Left cardiac atrium (tissue), 4 donors: ENCODE measurements at places on chromosomes 3 and 15. TPM values are rescaled to one million over a fixed set of nuclear protein-coding genes. Genes with fewer than 3 reads are reported as not detected.

GRCh38 chr15:35491999-35492398 lies 54.0 kb downstream of the DPH6 start:
- no peak for DNase-seq

- no peak for DNase-seq
Observed at GRCh38 chr3:144470666-144471065, 499.0 kb downstream of the DIPK2A start.

- DNase-seq: no peak
Observed at GRCh38 chr15:80508783-80509182, 104.6 kb downstream of the ARNT2 start.

DNA sequence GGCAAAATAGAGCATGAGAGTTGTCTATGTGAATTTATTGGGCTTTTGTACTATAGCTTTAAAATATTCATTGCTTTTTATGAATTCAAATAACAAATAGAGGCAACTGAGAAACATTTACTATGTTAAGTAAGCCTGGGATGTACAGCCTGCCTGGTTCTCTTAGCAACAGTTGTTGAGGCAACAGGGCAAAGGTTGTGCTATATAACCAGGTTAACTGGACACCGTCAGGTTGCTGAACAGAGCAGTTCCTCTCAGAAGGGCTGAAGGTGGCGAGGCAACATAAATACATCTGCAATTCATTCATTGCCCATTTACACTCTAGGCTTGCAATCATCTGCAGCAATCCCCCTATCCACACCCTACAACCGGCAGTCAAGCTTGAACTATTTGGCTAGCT lies 78.2 kb downstream of the GTF2E1 start:
- DNase-seq: no peak

GRCh38 chr15:38627689-38628277 lies 63.2 kb upstream of the RASGRP1 start:
- DNase-seq: no peak

WNT7A gene
- total RNA-seq: not detected

- no peak for DNase-seq
Observed at GRCh38 chr3:16227566-16227965, 37.2 kb downstream of the DPH3 start.

- DNase-seq: no peak
Observed at GRCh38 chr3:87082796-87083440, 92.0 kb upstream of the VGLL3 start.

DNA sequence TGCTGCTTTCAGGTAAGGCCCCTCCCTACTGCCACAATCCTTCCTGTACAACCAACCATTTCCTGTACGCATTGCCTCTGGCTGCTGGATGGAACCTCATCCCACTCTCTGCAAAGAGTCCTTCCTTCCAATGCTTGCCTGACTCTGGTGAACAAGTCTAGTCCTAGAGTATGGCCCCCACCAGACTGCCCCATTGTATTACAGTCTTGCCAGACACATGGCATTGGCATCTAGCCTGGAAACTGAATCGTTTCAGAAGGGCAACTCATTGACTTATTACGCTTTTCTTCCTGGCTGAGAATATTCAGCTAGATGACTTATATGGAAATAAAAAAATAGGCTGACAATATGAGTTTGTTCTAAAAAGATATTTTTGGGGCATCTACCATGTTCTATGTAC lies 170.3 kb downstream of the SUCLG2 start:
- DNase-seq: no peak

DNA sequence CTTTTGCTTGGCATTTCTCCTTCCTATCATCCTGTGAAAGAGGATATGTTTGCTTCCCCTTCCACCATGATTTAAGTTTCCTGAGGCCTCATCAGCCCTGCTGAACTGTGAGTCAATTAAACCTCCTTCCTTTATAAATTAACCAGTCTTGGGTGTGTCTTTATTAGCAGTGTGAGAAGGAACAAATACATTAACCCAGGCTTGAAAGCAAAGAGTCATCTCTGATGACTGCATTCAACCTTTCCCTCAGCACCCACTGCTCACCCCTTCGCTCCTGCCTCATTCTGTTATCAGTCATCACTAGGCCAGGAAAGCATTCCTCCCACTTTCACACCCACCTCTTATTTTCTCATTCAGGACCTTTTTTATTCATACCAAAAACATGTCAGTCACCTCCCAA lies 59.6 kb upstream of the CASR start:
- DNase-seq: no peak

DNA sequence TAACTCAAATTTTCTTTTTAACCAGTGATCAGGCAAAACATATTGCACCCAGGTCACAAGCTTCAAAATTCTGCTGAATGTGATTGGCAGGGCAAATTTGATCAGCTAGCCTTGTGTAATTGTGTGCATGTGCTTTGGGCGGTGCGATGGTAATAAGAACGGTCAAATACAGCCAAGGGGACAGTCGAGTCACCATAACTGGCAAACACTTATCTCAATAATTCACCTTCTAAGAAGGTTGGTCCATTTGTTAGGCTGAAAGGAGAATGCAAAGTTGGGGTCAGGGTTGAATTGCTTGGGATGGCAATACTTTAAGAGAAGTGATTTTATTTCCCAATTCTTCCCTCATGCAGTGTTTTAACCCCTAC lies 302.4 kb upstream of the PDZRN3 start:
- no peak for DNase-seq

FSD2 gene
- total RNA-seq: 94.3 TPM

DNA sequence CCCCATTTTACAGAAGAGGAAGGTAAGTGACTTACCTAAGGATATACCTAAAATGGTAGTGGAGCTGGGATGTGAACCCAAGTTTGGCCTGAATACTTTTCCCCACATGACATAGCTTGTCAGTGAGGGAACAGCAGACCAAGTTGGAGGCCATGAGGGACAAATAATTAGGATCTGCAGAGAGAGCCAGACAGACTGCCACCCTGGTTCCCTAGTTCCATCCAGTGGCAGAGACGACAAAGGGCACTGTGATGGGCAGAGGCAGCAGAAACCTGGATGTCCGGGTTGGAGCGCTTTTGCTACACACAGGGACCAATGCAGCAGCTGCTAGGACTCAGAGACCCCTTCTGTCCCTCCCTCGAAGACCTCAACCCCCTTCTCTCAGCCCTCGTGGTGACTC lies 1.2 kb downstream of the CPLX3 start:
- no peak for DNase-seq

PLA2G4E gene
- 0.16 TPM for total RNA-seq

DNA sequence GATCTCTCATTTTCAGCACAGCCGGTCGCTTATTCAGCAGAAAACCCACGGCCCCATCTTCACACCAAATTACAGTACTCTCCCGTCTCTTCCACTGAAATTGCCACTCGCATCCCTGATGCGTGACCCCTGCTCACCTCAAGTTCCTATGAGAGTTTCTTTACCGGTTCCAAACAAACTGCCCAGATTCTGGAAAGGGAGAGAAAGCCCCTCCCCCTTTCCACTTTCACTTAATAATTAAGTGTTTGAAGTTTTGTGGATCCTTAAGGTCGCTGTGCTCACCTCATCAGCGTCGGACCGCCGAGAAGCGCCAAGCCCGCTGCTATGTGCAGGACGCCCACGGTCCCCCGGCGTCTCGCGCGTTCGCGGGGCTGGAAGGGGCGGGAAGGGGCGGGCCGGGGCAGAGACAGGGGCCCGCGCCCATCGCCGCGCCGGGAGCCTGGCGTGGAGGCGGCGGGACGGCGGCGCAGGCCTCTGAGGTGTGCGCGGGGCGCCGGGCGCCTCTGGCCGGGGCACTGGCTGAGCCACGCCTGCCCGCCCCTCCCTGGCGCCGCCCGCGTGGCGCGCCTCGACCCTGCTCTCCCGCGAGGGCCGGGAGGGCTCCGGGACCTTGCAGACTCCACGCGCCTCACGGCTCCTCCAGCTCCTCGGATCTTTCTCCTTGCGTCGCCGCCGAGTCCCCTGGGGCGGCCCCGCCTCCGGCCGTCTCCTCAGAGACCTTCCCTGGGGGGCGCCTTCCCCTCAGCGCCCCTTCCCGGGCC lies at the start of gene GPR156:
TSS of gene GPR156 (minus strand) at position 476 of the 761 bp plus-strand sequence. CDS start 41,124 bp downstream, outside the sequence.
- no peak for DNase-seq

DNA sequence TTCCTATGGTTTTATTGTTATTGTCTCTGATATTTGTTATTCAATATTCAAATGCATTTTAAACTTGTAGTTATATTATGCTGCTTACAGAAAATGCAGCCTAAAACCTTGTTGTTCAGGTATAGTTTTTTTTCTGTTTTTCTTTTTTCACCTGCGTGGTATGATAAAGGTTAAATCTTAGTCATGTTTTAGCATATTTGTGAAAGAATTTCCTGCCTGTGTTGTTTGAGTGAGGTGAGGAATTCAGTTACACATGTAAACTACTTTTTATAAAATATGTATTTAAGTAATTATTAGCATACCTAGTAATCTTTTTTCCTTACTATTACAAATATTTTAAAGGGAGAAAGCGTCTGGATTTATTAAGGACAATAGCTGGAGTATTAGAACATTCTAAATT lies 90.0 kb upstream of the NAALADL2 start:
- DNase-seq: no peak

GRCh38 chr3:63142681-63143080 lies 135.4 kb upstream of the SYNPR start:
- no peak for DNase-seq

- no peak for DNase-seq
Observed at GRCh38 chr3:184336547-184337398, 627 bp upstream of the FAM131A start.

FRMD5 gene
- 9.1 TPM for total RNA-seq

GRCh38 chr15:50128266-50128665 lies 9.2 kb upstream of the ATP8B4 start:
- peak; percentile 74 for DNase-seq

- no peak for DNase-seq
Observed at GRCh38 chr3:2623436-2623835, 486.7 kb downstream of the IL5RA start.

GRCh38 chr3:171375666-171376595 lies 84.3 kb downstream of the TNIK start:
- no peak for DNase-seq

GRCh38 chr15:94494732-94495131 lies 263.4 kb downstream of the MCTP2 start:
- no peak for DNase-seq

- no peak for DNase-seq
Observed at GRCh38 chr3:37646865-37647264, 214.8 kb upstream of the CTDSPL start.

COLQ gene
- 23.8 TPM for total RNA-seq

DNA sequence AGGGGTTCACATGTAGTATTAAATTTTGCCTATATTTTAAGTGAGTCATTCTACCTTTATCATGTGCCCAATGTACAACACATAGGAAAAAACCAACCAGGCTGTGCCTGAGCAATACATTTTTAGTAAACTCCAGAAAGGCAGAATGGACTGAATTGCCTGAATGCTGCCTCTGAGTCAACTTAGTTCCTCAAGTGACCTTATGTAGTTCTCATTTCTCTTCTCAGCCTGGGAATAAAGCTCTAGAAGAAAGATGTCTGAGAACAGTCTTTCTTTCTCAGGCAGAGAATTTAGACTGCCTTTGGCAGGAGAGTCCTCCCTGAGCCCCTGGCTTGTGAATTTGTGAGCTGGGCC lies 13.0 kb downstream of the ST3GAL6 start:
- DNase-seq: no peak

DNA sequence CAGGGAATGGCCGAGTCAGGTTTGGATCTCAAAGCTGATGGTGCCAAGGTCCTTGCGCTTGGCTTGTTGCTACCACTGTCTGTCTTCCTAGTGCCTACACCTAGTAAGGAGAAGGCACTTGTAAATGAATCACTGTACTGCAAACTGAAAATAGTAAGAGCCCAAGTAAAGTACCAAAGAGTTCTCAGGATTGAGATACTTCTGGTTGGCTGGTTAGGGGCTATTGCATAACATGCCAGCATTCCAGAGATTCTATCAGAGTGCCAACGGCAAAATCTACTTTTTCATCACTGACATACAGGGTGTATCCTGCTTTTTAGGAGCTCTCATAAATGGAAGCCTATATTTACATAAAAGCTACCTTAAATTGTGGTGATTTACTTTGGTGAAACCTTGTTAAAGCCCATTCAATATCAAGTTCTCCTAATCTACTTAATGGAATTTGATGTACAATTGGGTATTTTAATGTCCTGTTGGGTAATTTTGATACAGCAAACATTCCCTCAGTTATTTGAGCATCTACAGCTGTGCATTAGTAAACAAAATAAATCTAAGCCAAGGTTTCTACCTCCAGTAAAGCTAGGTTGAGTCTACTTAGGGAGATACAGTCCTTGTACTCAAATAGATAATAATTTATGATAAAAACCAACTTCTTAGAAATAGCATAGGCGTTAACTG lies 30.7 kb upstream of the CHD2 start:
- DNase-seq: no peak

MESD gene
- total RNA-seq: 19.4 TPM

GRCh38 chr15:64004587-64004986 lies 41.7 kb downstream of the DAPK2 start:
- DNase-seq: no peak

DNA sequence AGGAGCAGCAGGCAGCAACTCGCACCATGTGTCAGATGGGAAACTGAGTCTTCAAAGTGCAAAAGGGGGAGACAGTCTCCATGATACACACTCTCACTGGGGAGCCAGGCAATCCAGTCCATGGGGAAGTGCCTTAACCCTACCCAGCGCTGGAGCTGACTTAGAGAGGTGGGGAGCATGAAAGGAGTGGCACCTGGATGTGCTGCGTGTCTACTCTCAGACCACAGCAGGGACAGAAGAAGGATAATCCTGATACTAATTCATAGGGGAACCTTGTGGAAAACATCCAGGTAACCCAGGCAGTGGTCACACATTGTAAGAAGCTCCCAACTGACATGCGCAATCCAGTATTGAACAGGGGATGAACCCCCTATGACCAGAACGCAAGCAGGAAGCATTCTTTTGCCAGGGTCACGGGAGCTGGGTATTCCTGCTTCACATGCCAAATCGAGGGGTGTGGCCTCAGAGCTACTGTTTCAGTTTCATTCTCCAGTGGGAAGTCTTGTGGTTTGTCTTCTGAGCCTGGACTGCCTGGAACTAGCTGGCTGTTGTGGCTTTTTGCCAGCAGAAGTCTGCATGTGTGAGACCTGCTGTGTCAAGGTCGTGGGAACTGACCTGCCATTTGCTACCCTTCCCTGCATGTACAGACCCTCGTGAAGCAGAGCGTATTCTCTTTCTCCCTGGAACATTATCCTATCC lies 367.6 kb upstream of the NDN start:
- DNase-seq: no peak

GRCh38 chr3:155423526-155424322 lies 130.2 kb upstream of the STRIT1 start:
- no peak for DNase-seq

TPRG1 gene
- 15.5 TPM for total RNA-seq

- DNase-seq: no peak
Observed at GRCh38 chr3:10460951-10461545, 44.3 kb downstream of the ATP2B2 start.

GRCh38 chr15:26628071-26628470 lies 144.8 kb downstream of the GABRB3 start:
- no peak for DNase-seq

SCG5 gene
- total RNA-seq: 0.91 TPM

TRH gene
- not detected for total RNA-seq

CFAP44 gene
- total RNA-seq: 3.2 TPM

SUCNR1 gene
- total RNA-seq: 0.86 TPM
